NCI-H2081 (cell line): ENCODE measurements at places on chromosomes 6 and 20.

DNA sequence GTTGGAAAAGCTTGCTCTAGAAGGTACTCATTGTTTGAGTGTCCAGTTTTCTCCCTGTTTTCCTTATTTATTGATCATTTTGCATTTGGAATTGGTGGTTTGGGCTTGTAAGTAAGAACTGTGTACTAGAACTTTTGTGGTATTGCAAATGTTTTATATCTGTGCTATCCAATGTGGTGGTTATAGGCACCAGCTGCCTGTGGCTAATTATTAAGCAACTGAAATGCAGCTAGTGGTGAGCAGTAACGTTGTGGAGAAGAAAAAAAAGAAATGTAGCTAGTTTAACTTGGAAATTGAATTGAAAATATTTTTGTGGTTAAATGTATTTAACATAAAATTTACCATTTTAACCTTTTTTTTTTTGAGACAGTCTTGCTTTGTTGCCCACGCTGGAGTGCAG is 50.7 kb upstream of the MAPK13 start:
- no peak for DNase-seq

- no peak for DNase-seq
These were observed 11.5 kb downstream of the PSMG4 start for GRCh38 chr6:3270258-3270657.

- peak; percentile 36 for DNase-seq
These were observed 50.6 kb downstream of the GJA10 start for GRCh38 chr6:89944826-89945407.

DNA sequence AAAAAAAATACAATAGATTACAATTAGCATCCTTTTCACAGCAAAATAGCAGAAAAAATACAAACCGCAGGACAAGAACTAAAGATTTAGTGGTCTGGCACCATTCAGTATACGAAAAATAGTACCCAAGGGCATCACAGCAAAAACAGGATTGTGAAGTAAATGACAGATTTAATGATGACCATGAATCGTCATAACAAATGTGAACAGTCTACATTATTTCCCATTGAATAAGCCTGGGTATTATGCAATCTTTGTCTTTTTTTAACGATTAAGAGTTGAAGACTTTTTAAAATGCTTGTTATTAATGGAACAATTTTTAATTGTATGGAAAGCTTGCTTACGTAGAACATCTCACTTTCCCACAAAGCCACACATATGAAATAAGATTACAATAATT is 432.8 kb downstream of the PKHD1 start:
- DNase-seq, result no peak

- DNase-seq, result no peak
These were observed 456.3 kb downstream of the MAFB start for GRCh38 chr20:40232756-40233155.

GRCh38 chr6:121305957-121306607 is 28.2 kb downstream of the TBC1D32 start:
- no peak for DNase-seq

DNA sequence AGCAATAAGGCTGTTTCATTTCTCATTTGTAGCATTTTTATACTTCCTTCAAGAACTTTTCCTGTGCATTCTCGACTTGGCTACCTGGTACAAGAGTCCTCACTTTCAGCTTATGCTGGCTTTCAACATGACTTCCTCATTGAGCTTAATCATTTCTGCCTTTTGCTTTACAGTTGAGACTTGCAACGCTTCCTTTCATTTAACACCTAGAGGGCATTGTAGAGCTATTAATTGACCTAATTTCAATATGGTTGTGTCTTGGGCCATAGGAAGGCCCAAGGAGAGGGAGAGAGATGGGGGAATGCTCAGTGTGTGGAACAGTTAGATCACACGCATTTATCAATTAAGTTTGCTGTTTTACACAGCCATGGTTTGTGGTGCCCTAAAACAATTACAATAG is 37.2 kb downstream of the SLC22A2 start:
- DNase-seq, result no peak

DNA sequence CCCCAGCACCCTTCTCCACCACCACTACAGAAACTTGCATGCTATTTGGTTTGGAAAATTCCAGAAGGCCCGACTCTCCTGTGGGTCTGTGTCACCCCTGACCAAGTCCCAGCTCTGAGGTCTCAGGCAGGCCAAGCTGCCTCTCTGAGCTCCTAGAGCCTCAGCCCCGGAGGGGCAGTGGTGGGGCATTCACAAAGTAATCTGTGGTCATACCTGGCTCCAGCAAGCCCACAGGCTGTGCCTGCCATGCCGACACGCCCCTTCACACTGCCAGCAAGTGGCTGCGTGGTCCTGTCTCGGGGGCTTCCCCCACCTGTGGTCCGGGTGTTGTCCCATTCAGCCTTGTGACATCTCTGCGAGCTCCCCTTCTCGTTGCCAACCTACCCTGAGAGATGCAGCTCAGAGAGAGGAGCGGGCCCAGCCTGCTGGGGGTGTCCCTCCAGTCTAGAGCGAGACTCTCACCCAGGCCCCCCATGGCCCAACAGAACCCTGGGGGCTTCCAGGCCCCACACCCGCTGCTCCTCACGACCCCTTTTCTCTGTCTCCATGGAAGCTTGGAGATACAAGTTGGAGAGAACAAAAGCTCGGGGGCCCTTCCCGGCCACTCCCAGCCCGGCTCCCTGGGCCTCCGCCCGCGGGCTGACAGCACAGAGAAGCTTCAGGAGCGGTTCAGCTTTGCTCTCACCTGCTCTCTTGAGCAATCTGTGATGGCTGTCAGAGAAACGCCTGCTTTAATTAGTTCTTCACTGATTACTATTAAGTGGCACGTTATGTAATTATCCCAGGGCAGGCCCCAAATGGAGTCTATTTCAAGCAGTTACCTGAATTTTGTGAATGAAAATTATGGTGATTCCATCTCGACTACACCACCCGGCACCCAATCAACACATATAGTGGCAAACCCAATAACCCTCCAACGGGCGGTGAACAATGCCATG is 147.7 kb upstream of the PHACTR3 start:
- no peak for DNase-seq
